Natural killer cell (primary cell): ENCODE measurements at places on chromosomes 13 and 19. TPM values are rescaled to one million over a fixed set of nuclear protein-coding genes. Genes with fewer than 3 reads are reported as not detected.

DNA sequence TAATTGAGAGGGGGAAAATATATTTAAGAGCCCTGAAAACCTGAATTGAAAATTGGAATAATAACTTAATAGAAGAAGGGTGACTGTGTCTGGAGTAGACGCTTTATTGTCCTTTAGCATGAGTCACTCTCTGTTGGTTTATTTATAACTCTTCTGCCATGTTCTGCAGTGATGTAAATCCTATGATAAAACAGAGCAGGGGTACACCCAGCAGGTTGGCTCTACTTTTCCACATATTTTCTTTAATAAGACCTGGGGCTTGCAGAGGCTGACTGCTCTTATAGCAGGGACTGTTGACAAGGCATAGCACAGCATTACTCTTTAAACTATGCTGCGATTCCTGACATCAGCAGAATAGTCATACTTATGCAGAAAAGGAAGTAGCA, 389.9 kb upstream of the PCDH9 start:
- DNase-seq, result no peak

Gene C3
- total RNA-seq, result 5.5 TPM

Gene CD70
- total RNA-seq, result 1.2 TPM

Gene WASF3
- not detected for total RNA-seq
